NT2/D1 (cell line): ENCODE measurements at places on chromosomes 3 and 15.

GRCh38 chr3:102194760-102195159, 240.1 kb upstream of the ZPLD1 start:
- no peak for DNase-seq

DNA sequence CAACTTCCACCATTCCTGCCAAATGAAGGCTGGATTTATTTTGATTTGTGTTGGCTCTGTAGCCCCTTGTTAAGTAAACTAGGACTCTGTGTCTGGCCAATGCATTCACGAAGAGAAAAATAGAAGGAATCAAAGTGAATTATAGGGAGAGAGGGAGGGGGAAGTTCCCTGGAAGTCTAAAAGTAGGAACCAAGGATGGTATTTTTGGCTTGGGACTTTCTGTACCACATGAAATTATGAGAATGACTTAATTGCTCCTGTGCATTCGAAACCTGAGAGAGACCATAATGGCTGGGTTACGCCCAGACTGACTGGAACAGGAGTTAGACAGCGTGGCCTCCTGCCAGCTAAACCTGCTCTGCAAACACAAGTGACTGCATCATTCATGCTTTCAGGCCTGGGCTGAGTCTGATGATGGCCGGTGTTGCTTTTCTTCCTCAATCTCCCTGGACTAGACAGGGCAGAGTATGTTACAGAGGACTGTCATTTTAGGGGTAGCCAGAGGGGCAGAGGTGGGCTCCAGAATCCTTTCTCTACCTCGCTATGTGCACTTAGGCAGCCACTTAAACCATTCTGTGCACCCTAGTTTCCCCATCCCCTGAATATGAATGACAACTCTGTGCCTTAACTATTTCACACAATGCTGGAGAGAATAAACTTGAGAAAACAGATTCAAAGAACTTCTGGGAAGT, 58.9 kb downstream of the MYO1E start:
- DNase-seq: no peak

DNA sequence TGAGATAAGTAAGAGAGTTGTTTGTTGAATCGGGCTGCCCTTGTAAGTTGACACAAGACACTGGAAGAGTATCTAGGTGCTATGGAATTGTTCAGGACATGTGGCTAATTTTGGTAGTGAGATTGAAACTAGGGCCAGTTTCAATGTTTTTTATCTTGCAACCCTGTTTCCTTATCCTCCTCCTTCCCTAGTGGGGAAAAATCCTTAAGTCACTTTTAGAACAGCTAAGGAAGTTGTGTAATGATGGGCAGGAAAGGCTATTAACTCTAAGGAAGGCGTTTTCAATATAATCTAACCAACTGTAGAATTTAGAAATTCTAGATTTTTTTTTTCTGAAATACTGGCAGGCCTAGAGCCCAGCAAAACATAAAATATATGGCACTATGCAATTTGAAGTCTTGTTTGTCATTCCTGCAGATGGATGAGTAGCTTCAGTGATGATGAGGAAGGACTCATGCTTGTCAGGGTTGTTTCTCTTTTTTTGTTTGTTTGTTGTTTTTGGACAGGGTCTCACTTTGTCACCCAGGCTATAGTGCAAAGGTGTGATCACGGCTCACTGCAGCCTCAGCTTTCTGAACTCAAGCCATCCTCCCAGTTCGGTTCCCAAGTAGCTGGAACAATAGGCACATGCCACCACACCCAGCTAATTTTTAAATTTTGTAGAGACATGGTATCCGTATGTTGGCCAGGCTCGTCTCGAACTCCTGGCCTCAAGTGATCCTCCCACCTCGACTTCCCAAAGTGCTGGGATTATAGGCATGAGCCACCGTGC, 27.6 kb upstream of the ADAMTS9 start:
- DNase-seq: no peak

DNA sequence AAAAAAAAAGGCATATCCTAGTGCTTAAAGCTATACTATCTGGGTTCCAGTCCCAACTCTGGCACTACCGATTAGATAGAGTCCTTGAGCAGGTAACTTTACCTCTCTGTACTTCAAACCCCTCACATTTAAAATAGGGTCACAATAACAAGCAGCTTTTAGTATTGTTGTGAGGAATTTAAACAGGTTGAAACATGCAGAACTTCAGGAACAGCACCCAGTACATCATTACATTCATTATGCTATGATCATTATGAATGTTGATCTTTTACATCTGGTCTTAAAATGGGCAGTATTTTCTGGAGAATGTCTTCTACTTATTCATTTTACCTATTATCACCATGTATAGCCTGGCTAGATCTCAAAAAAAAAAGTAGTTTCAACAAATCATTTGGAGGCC, 176.1 kb upstream of the CCDC54 start:
- no peak for DNase-seq

DNA sequence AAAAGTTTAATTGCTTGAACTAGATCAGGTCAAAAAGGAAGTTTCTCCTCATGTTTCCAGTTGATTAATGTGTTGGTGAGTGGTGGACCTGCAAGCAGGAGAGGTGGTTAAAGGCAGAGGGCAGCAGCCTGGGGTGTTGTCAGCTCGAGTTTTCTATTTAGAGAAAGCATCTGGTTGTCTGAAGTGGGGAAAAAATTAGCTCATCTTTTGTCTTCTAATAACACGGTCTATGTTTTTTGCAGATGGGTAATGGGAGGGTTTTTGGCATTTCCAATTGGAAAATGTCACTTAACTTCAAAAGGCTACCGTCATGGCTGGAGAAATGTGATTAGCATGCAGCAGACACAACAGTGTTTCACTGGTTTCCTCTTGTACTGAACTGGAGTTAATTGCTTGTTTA, 122.6 kb downstream of the ITPR1 start:
- no peak for DNase-seq

DNA sequence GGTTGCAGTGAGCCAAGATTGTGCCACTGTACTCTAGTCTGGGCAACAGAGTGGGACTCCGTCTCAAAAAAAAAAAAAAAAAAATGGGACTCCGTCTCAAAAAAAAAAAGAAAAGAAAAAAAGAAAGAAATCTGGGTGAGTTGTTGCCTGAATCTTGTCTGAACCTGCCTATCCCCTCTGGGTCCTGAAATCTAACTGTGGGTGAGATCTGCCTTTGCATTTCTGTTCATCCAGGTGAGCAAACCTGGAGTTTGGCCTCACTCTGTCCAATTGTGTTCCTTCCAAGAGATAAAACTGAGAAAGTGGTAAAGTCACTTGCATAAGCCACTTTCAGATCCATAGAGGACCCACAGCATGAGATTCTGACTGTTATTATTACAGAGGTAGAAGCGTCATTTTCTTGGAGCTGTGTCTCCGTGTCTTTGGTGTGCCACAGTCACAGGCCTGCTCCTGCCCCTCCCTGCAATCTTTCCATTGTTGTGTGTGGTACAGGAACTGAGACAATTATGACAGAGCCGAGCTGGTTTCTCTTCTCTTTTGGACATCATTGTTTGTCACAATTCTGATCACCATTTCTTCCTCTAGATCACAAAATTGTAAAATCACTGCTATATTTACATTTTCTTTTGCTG, 235.9 kb downstream of the LPP start:
- DNase-seq: no peak

DNA sequence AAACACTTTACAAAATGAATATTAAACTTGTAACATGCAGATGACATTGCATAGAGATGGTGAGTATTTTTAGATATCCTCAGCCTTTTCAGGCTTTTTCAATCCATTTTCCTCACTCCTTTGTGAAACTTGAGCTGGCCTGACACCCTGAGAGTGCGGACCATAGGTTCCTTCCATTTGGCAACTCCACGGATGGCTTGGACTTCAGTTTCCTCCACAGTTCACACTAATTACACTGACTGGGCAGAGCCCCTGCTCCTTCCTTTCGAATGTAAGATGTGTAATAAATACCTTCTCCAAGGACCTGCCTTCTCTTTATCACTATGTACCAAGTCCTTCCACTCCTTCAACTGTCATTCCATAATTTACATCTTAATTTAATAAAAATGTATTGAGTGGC, 141.7 kb upstream of the LRIG1 start:
- no peak for DNase-seq

DNA sequence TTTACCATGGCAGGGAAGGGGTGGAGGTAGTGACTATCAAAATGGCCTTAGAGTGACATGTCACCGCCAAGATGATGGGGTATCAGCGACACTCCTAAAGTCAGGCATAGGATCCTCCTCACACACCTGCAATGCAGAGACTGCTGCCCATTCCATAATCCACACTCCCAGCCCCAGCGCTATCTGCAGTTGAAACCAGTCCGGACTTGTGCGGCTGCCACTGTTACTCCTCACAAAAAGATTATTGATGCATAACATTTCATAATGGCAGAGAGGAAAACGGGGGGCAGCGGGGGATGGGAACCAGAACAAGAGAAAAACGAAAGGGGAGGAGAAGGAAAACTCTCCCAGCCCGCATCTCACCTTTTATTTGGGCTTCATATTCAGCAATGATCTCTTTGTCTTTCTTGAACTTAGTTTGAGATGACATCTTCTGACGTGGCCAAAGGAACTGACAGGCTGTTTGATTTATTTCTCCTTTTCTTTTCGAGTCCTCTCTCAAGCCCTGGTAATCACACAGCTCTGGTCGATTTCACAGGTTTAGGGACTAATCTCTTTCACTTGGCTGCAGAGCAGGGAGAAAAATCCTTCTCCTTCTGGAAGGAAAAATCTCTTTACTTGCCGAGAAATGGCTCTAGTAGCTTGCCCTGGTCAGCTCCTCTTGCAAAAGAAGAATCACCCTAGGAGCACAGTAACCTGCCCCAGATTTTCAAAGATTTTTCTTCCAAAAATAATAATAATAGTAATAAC, 749 bp downstream of the SRGAP3 start:
- DNase-seq: no peak

GRCh38 chr3:39278616-39278935, 1.3 kb downstream of the CX3CR1 start:
- DNase-seq: no peak

GRCh38 chr3:16104156-16104555, 70.3 kb upstream of the GALNT15 start:
- DNase-seq: no peak

DNA sequence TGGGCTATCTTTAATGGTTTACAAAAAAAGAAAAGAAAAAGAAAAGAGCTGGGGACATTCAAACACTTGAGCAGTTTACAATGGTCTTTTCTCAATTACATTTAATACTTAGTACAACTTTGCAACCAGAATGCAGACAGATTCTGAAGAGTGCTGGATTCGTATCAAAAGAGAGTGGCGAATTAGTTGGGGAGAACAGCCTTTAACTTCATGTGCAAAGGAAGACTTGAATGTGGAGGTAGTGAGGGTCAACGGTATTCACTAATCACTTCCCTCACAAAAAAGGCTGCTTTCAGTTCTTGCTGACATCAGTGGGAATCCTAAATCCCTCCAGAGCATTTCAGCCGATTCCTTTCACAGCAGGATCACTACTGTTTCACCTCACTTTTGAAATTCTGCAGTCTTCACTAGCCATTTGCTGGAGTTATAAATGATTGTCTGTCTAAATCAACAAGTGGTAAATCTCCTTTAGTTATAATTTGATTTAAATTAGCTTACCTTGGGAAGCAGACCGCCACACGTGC, 323.0 kb upstream of the SEMA6D start:
- DNase-seq: peak; percentile 16

DNA sequence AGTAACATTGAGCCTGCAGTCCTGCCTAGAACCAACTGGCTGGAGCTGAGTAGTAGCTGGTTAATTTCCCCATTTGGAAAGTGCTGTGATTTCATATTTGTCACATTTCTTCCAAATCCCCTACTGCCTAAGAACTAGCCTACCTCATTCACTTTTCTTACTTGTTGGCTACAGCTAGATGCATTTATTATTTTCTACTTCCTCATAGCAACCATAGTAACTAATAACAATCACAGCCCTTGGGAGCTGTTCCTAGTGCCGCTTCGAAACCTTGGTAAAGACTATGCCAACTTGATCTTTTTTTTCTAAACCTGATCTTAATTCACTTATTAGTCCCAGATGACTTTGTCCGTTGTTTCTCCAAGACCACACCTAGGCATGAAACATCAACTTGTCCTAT, 240.3 kb downstream of the FGF12 start:
- DNase-seq: no peak

- DNase-seq: no peak
Observed at GRCh38 chr15:38671006-38671387, 106.4 kb upstream of the RASGRP1 start.

DNA sequence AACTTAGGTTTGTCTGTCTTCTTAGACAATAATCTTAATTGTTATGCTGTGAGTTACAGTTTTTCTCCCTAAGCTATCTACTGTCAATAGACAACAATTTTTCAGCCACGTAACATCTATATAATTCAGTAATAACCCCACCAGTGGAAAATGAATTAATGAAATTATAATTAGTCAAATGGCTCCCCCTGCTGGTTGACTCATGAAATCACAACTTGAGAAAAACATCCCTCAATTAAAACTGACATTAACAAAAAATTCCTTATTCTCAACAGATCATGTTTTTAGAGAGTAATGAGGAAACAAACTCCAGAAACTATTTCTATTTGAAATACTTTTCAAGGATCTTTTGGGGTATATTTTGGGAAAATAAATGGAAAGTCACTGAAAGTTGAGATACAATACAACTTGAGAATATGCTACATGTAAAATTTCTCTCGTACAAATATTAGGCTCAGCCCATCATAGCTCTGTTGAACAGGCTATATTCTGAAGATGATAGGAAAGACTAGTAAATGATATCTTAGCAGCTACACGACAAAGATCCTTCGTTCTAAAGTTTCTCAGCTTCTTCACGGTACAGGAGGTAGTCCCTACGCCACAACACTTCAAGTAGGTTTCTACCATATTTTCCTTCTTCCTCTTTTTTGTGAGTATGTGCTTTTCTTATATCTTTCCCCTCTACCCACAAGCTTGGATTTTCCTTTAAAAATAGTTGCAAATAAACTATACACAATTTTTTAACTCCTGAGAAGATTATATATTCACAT, 20.7 kb downstream of the PPP1R2 start:
- DNase-seq: no peak

DNA sequence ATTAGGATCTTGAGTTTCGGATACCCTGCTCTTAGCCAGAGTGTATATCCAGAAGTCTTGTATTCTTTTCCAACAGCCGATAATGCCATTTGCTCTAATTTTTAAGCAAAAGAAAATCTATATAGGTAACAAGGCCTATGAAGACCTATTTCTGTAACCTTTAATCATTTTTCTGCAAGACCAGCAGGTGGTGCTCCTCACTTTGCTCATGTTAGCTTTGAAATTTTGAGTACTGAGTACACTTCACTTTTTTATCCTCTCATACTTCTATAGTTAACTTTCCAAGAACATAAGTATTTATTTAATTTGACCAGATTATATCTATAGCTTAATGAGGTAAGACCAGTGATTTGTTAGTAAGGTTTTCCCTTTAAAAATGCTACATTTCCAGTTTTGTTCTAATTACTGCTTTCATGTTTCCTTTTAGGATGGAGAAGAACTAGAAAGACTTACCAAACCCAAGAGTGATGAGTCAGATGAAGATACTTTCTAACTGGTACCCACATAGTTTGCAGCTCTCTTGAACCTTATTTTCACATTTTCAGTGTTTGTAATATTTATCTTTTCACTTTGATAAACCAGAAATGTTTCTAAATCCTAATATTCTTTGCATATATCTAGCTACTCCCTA, 20.5 kb downstream of the SLC35A5 start:
- DNase-seq: peak; percentile 39

GRCh38 chr3:13895155-13896105, 15.6 kb upstream of the WNT7A start:
- DNase-seq: peak; percentile 86

- no peak for DNase-seq
Observed at GRCh38 chr3:61637088-61638051, 76.0 kb downstream of the PTPRG start.
